Transverse colon (tissue), 4 donors: ENCODE measurements at places on chromosomes 11 and 22.

- no peak for DNase-seq
Observed at GRCh38 chr22:45320357-45320976, 10.7 kb downstream of the FAM118A start.

GRCh38 chr22:25021409-25021808 lies 68.9 kb downstream of the KIAA1671 start:
- no peak for DNase-seq

- no peak for DNase-seq
Observed at GRCh38 chr11:47111318-47111804, 65.3 kb downstream of the ARFGAP2 start.

- peak; percentile 86 for DNase-seq
Observed at GRCh38 chr11:66883016-66883965, 26.4 kb downstream of the LRFN4 start.

DNA sequence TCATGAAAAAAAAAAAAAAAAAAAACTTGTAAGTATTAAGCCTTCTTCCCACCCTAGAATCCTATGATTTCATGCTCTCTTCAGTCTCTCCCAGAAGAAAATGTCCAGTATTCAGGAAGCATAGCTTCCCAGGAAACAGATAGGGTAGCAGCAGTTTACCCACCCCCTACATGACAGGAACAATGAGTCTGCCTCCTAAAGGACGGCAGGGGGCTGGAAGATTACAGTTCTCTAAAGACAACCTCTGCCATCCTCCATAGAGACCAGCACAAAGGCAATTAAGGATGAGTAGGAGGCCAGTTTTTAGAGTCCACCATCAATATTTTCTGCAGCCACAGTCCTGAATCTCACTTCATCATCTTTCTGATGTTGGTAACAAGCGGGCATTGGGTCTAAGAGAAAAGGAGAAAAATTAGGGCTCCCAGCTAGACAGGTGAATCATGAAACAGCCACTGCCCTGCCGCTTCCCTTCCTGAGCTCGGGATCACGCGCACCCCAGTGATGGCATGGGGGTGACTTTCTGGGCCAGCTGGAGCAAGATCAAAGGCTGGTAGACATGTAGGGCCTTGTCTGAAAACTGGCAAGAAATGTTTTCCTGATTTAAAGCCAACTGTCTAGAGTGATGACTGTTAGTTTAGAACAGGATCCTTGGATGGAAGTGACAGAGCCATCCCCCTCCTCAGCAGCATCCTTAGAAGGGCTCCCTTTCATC lies 322.8 kb downstream of the LARGE1 start:
- DNase-seq, result no peak

GRCh38 chr11:10305262-10305963 lies 540 bp downstream of the ADM start:
- DNase-seq, result peak; percentile 51

DNA sequence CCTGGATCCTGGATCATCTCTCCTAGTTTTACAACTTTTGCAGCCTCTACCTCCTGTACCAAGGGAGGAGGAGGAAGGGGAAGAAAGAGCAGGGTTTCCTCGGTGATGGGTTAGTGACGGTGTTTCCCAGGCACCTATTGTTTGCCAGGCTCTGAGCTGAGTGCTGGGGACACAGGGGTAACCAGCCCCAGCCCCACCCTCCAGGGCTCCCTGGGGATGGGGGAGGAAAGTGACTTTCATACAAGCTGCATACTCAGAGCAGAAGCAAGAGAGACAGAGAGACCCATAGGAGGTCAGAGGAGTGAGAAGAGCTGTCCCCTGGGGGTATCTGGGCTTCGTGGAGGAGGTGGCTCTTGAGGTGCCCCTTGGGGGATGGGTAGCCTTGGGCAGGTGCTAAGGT lies 89.4 kb upstream of the THY1 start:
- DNase-seq, result no peak

DNA sequence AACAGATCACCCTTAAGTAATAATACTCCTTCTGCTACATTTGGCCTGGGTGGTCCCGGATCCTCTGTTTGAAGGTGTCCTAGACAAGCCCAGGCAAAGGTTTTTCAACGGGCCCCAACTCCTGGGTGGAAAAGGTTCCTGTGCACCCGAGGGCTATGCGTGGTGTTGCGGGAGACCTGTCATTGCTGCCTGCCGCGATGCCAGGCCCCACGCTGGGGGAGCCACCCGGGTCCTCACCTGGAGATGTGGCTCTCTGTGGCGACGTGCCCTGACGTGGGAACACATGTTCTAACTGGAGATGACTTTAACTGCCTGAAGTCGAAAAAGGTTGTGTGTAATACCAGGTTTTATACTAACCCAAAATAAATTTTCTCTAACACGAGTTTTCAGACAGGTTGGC lies 467.1 kb downstream of the NTM start:
- DNase-seq, result no peak

GRCh38 chr22:29932136-29932535 lies 49.2 kb downstream of the MTMR3 start:
- no peak for DNase-seq

DNA sequence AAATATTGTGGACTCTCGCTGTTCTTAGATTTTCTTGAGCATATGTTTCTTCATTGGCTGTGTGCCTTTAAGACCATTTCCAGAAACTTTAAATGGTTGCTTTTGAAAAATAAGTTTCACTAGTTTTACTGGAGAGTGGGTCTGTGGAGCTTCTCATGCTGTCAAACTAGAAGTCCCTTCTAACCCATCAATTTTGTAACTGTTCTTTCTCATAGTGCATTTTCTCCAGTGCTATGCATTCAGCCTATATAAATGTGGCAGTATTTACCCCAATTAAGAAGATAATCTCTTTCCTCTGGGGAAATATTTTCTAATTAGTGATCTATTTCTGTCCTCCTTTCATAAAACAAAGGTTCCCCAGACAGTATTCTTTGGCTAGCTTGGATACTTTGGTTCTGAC lies 97.9 kb upstream of the RRM1 start:
- no peak for DNase-seq

GRCh38 chr11:65932558-65932919 lies 12.7 kb upstream of the TSGA10IP start:
- no peak for DNase-seq

GRCh38 chr11:121881806-121882205 lies 234.2 kb downstream of the BLID start:
- no peak for DNase-seq

DNA sequence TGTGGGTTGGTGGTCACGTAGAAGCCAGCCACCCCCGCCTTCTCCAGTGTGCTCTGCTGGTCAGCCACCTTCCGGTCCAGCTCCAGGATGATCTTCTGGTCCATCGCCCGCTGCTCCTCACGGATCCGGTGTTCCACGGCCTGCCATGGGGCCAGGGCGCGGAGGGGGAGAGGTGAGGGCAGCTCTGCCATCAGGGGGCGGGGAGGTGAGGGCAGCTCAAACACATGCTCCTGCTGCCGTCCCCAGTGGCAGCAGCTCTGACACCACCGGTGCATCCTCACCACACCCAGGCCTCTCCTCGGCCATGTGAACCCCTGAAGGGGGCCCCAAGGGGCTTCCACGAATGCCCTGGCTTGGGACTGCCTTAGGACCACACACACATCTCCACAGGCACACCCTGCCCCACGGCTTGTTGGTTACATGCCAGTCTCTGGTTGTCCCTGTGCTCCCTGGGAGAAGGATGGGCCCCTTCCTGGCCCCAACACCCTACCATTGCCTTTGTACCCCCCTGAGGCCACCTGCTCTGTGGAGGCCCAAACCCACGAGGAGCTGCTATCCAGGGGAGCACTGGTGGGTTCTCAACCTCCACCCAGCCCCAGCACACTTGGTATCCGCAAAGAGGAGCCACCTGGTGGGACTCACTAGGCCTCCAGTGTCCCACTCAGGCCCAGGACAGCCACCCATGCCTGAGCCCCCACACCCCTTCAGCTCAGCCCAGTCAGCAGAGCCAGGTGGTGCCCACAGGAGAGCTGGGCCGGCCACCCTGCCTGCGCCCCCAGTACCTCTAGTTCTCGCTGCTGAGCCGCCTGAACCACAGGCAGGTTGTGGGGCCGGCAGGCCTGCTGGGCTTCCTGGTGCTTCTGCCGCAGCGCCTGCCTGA lies 4.3 kb downstream of the DGCR6L start:
- DNase-seq, result peak; percentile 5

DNA sequence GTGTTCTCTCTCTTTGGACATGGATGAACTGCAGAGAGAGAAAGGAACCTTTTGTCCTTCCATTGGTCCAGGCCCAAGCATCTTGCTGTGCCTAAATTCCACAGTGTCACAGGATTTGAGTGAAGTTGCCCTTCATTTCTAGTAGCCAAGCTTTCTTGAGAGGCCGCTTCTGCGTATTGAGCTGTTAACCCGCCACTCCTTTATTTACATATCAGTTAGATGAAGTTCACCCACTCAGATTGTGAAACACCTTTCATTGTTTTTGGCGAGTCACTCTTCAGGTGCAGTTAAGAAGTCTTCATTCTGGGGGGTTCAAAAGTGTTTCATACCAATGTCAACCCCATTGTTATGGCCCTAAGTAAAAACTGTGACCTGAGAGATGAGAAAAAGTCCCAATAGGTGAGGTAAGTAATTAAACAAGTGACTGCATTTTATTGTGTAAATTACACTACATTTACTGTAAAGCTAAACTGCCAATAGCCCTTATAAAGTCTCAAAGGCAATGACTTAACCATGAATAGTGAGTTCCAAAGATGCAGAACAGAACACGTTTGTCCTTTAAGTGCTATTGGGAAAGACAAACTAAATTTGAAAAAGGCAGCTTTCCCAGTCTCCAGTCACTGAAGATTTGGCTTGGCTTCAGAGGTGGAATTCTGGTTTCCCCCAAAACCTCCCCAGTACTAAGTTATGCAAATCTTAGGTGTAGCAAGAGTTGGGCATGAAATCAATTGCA lies 61.0 kb downstream of the APIP start:
- peak; percentile 44 for DNase-seq

GRCh38 chr11:76491644-76492043 lies 46.8 kb downstream of the EMSY start:
- DNase-seq, result no peak

DNA sequence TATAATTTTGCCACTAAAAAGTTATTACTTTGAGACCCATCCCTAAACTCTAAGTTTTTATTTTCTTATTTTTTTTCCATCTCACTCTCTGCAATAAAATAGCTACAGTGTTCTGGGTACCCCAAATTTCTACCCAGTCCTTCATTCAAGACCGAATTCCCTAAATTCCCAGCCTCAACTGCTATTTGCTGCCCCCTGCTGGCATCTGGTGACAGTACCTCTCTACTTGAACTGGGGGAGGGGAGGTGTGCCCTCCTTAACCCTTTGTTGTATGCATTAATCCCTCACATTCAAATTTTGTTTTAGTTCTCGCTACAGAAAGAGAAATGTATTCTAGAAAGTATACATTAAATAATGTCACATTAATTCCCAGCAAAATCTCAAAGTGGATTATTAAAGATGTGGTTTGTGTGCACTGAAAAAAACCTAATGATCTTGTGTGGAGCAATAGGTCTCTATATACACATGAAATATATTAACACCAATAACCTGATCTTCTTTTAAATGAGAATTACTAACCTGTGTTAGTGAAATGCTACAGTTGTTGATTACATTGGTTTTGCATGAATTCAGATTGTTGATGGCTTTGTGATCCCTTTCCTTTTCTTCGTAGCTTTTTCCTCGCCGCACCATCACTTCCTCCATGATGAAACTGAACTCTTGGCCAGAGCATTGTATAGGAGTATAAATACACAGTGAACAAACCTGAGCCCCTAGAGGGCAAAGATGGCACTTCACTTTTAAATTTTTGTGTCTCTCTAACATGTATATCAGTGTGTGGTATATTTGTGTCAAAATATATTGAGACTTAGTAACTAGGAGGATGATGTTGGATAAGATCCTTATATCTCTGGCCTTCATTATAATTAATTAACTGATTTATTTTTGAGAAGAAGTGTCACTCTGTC lies 590.0 kb downstream of the METTL15 start:
- peak; percentile 36 for DNase-seq

- no peak for DNase-seq
Observed at GRCh38 chr11:133214646-133215045, 317.7 kb downstream of the OPCML start.

- no peak for DNase-seq
Observed at GRCh38 chr11:13672576-13673210, 4.2 kb downstream of the FAR1 start.

DNA sequence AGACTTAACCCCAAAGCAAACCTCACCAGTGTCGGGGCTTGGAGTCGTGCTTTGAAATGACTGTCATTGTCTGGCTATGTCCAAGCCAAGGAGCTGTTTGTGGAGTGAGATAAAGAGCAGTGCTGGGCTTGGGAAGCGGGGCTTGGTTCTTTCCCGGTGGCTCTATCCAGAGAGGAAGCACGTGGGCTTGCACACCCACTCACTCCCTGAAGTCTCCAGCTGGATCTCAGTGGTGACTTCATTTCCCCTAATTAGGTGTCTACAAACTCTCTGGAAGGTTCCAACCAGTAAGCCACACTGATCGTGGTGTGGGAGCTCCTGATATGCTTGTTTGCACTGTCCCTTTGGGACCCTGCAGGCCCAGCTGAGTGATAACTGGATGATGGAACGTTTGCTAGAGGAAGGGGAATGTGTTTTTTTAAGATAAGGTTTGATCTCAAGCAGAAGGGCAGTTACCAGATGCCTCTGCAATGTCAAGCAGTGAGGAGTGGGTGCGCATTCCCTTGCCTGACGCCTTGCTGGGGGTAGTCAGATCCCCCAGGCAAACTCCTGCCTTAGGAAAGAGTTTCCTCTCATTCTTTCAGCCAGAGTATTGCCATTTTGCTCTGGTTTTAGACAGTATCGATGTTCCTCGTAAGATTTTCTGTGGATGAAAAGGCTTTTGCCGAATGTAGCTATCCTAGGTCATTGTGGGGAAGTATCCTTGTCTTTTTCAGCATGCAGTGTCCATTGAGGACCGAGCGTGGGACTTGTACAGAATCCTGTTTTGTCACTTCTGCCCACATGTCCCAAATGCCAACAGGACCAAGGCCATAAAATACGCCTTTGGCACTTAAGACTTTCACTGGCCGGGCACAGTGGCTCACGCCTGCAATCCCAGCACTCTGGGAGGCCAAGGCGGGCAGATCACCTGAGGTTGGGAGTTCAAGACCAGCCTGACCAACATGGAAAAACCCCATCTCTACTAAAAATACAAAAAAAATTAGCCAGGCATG lies 90.9 kb downstream of the MICAL2 start:
- no peak for DNase-seq

DNA sequence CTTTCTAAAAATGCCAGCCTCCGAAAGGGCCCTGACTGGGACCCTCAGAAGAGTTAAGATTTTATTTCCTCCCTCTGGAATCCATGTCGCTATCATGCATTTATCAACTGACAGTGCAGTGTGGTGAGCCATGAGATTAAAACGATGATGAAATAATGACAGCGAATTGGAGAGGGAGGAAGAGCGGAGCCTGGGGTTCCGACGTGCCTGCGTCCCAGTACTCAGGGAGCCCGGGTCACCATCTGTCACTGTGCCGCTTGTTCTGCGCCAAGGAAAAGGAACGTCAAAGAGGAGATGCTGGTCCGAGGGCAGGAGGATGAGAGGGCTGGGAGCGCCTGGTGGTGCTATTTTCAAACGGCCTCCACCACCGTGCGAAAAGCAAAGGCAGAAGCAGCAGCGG lies 46.2 kb downstream of the MACROD1 start:
- DNase-seq, result no peak

DNA sequence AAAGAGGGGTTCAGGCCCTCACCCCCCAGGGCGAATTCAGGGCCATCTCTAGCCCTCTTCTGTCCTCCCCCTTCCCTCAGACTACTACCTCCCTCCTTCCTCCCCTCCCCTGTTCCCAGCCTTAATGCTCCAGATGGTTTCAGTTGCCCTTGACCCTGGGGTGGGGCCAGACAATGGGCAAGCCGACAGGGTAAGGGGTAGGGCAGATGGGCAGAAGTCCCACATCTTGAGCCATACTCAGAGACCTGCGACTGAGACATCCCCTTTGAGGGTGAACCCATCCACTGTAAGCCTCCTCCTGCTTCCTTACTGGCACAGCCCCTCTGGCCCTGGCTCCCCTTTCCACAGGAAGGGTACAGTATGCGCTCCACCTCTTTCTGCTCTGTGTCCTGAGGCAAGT lies 1.9 kb downstream of the RHBDD3 start:
- no peak for DNase-seq
